Fibroblast of mammary gland (primary cell): ENCODE measurements at places on chromosomes 1 and 21.

GRCh38 chr1:1069056-1069710 is 4.9 kb downstream of the RNF223 start:
- DNase-seq: peak; percentile 10

DNA sequence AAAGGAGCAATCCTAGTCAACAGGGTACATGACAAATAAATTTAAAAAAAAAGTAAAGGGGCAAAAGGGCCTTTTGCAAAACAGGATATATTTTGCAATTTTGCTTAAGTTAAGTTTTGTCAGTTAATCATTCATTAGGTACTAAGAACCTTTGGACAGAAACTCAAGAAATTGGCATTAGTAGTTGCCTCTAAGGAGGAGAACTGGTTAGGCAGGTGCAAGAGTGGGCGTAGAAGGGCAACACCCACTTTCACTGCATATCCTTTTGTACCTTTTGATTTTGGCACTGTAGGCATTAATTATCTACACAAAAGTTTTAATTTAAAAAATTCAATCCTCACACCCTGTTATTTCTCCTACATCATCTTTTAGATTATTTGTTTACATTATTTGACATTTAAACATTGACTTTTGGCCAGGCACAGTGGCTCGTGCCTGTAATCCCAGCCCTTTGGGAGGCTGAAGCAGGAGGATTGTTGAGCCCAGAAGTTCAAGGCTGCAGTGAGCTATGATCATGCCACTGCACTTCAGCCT is 4.3 kb downstream of the DDAH1 start:
- no peak for DNase-seq

DNA sequence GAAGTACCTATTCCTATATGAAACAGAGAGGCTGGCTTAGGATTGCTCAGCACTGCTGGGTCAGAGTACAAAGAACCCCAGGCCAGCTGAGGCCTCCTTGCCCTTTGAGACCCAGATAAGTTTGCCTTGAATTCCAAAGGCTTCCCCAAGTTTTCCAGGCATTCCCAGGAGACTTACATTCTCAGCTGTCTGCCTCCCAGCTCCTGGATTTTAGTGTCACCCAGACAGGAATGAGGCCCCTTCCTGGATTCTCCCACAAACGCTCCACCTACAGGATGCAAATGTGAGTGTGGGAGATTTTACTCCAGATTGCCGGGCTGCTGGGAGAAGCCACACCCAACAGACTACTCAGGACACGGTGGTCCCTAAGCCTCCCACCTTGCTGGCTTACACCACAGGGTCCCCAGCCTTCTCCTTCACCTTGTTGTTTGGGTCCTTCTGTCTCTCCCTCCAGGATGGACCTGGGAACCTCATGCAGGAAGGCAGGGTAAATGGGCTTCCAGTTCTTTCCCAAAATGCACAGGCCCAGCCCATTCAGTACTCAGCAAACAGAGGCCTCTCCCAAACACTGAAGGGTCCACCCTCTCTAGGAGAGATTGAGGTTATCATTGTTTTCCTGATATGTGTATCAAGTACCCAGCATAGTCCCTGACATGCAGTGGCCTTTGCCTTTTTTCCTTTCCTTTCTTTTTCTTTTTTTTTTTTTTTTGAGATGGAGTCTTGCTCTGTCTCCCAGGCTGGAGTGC is 10.6 kb downstream of the RHBG start:
- no peak for DNase-seq

DNA sequence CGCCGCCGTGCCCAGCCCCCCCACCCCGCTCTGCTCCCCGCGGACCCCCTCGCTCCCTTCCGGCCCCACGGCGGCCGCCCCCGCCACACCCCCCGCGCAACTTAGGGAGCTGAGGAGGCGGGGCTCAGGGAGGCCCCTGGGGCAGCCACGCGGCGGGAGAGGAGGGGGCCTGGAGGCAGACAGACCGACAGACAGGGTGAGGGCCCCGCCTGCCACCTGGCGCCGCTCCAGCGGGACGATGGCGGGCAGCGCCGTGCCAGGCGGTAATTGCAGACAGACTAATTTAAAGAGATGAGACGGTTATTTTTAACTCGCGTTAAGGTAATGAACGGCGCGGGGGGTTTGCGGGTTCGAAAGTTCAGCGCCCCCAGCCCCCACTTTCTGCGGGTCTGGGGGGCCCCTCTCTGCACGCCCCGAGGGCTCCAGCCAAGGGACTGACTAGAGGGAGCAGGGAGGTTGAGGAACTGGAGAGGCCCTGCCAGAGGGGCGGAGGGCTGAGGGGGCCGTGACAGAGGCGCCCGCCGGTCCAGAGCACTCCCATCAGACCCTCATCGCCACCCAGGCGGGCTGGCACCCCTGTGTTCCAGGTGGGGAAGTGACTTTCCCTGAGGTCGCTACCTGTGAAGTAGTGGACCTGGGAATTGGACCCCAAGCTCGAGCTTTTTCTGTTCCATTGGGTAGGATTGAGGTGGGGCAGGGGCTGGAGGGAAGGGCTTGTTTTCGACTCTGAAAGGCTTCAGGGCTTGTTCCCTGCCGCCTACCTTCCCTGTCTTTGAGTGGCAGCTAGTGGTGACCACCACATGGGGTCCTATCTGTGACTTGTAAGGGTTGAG is 5.4 kb downstream of the FOXO6 start:
- DNase-seq: no peak

GRCh38 chr1:59375321-59376220 is 78.7 kb downstream of the FGGY start:
- DNase-seq: peak; percentile 99

GRCh38 chr1:30250338-30250983 is 472.9 kb downstream of the MATN1 start:
- no peak for DNase-seq

DNA sequence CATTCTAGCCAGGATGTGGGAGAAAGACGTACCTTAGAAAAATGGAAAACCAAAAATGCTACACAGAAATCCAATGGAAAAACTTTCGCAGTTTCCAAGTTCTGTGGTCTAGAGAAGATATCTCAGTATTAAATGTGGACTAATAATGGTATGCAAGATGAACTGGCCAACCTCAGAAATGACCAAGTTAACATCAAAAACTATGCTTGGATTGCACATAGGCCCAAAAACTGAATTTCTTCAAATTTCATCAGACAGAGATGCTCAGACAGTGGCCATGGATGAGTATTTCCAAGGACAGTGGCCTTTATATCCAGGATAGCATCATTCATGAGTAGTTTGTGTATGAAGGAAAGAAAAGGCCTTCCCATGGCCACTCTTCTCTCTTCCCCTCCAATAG is 132.2 kb downstream of the TIAM1 start:
- no peak for DNase-seq

DNA sequence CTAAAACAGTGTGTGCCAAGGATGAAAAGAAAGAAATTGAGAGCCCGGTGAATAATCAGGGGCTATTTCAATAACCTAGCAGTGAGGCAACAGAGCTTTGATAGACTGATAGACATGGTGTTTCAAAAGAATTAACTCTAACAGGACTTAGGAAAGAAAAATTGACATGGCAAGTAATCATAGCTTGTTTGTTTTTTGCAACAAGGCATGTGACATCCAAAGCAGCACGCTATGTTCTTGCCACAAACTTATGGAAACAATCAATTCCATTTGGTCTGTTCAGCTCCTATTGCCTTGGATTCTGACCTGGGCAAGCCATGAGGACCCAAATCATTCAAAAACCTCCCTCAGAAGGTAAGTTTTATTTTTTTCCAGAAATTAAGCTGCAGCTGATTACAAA is 608.5 kb downstream of the SMYD3 start:
- DNase-seq: peak; percentile 41

DNA sequence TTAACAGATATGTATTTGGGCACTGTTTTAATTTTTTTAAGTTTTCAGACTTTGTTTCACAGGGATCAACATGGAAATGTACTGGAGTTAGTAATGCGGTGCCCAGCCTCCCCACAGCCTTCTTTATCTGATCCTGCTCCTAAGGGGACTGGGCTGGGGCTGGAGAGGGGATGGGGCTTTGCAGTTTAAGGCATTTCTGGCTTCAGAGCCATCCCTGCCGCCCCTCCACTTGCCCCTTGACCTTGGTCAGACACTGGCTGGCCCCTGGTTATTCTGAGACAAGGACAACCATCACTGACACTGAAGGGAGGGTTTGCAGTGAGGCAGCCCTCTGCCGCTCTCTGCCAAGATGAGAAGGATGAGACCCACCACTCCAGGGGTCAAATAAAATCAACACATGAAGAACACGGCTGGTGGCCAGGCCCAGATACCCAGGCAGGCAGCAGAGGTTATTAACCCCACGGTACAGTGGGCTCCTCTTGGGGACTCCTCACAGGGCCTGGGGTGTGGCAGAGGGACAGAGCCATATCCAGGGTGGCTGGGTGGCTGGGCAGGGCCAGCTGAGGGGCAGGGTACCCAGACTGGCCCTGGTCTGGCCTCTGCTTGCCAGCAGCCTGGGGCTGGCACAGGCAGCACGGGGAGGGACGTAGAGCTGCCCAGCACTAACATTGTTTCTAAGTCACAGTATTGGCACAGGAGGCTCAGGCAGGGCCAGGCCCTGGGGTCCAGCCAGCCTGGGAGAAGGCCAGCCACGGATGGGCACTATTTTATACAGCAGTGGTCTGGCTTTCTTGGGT is 7.2 kb upstream of the UBE2U start:
- DNase-seq: no peak

GRCh38 chr1:87362834-87363426 is 34.2 kb downstream of the LMO4 start:
- DNase-seq: peak; percentile 43

DNA sequence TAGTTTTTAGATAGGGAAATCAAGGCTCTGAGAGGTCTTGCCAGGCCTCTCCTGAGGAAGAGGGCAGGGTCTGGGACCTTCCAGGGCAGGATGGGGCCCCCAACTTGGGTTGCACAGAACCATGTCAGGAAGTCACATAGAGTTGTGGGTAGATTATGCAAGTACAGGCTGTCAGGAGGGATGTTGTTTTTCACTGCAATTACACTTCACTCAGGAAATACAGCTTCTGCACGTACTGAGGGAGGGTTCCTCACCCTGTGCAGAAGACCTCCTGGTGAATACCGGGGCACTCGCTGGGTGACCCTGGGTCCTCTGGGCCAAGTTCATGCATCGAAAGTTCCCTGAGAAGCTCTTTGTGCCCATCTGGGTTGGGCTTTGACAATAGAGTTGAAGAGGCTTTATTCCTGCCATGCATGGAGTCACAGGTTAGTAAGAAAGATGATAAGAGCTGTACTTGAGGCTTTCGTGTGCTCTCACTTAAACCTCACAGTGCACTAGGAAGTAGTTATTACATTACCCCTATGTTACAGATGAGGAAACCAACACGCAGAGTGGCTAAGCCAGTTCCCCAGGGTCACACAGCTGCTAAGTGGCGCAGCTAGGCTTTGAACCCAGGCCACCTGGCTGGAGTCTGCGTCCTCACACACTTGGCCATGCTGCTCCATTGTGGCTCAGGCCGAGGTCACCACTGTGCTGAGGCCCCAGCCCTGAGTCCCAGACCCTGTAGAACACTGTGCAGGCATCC is 16.2 kb upstream of the TNFRSF1B start:
- no peak for DNase-seq

DNA sequence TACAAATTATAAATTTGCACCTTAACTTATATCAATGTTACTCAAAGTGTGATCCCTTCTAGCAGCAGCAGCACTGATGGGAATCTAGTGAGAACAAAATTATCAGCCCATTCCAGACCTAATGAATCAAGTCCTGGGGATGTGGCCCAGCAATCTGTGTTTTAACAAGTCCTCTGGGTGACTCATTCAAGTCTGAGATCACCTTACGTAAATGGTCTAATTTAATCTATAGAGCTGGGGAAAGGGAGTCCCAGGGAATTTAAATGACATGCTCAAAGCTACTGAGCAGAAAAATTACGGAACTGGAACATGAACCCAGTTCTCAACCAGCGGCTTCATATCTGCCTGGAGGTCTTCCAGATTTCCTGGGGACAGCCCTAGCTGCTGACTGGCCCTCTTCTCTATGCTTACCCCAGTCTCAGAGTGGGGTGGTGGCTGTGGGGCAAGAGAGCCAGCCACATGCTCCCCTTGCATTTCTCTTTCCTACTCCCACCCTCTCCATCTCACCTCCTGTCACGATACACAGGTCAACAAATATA is 220.0 kb downstream of the TM2D1 start:
- DNase-seq: peak; percentile 69

DNA sequence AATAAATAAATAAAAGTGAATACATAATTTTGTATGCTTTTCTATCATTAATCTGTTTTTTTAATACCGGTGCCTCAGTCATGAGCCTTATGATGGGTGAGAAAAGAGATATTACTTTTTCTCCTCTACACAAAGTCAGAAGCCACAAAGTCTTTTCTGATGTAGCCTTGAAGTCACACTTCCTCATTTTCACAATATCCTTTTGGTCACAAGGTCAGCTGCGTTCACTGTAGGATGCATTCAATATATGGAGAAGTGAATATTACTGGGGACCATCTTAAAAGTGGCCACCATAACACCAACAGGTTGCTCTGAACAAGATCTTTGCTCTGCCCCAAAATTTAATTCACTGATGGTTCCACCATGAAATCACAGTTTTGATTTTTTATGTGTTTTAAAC is 83.3 kb upstream of the TNR start:
- no peak for DNase-seq

DNA sequence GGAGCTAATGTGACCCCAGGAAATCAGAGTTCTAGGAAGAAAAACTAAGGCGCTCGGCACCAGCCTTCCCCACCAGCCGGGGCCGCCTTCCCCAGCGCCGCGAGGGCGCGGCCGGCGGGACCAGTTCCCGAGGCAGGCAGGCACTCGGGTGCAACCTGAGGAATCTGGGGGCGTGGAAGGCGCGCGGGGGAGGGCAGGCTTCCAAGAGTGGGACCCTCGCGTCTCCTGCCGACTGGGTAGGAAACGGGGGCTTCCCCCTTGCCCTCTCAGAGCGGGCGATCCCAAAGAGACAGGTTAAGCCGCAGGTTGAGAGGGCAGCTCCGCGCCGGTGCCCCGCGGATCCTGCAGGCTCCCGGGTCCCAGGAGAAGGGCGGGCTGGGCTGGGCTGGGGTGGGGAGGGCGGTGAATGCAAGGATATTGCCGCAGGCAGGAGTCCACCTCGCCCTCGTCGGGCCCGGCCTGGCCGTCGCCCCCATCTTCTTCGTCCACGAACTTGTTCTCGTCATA is 431 bp downstream of the ARPC5 start:
- DNase-seq: no peak
